Stimulated activated CD8-positive, alpha-beta memory T cell treated with anti-CD3 and anti-CD28 coated beads, Interleukin-4, amount 100 ng/mL, for 24 hours (primary cell): ENCODE measurements at places on chromosomes 1 and 21.

GRCh38 chr1:56908619-56909221 lies 54.1 kb downstream of the C8A start:
- no peak for DNase-seq

DNA sequence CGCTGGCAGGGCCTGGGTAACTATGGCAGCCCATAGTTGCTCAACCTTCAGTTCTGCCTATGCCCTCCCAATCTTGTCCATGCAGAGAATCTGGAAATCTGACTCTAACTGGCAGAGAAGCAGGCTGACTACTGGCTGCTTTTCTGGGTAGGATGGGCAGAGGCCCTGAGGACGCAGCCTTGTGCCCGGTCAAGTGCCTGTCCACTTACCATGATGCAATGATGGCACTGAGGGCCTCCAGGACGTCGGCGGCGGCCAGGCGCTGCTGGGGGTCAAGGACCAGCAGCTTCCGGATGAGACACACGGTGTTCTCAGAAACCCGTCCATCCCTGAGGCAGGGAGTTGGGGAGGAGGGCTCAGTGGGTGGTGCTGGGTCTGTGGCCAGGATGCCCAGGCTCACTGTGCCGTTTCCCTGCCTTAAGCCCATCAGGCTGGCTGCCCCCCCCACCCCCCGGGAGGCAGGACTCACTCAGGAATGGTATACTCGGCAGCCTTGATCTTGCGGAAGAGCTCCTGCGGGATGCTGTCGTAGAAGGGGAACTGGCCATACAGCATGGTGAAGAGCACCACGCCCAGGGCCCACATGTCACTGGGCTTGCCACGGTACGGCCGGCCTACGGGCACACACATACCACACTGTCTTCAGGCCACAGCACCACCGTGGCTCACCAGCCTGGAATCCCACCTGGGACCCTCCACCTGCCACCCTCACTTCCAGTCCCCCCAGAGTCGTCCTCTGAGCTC lies 20.4 kb upstream of the EVA1B start:
- DNase-seq: no peak

GRCh38 chr1:241551759-241552638 lies 19.8 kb downstream of the KMO start:
- no peak for DNase-seq

GRCh38 chr1:207893737-207894582 lies 17.0 kb downstream of the CD34 start:
- DNase-seq: no peak

DNA sequence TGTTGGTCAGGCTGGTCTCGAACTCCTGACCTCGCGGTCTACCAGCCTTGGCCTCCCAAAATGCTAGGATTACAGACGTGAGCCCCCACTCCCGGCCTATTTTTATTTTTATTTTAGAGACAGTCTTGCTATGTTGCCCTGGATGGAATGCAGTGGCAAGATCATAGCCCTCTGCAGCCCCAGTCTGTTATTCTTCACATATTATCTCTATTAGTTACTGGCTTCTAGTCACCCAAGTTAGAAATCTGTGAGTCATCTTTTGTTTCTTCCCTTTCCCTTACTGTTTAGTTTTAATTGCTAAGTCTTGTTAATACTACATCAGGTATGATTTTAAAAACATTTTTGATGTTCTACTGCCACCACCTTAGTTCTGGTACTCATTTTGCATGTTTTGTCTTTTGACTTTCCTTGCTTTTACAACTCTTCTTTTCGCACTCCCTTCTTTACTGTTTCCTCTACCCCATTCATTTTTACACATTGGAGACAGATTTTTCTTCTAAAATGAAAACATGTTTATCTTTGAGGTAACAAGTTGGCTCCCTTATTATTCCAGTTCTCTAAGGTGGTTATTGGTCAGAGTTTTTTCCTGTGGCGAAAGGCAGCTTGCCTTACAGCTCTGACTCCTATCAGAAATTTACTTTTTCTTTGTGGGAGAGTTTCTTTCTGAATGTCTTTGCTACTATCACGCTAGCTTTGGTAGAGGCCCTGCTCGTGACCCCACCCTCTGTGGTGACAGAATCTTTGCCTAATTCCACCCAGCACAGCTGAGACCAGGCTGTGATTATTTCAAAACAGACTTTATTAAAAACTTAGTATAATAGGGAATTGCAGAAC lies 19.5 kb downstream of the ZMYM4 start:
- DNase-seq: no peak

GRCh38 chr21:38259665-38260064 lies 2.9 kb downstream of the KCNJ15 start:
- no peak for DNase-seq

GRCh38 chr1:168170564-168171508 lies 7.9 kb upstream of the TIPRL start:
- no peak for DNase-seq

- DNase-seq: no peak
Measured at GRCh38 chr21:42553435-42553834, 39.8 kb downstream of the SLC37A1 start.

GRCh38 chr21:24197923-24198322 lies 1409.4 kb downstream of the MRPL39 start:
- no peak for DNase-seq

DNA sequence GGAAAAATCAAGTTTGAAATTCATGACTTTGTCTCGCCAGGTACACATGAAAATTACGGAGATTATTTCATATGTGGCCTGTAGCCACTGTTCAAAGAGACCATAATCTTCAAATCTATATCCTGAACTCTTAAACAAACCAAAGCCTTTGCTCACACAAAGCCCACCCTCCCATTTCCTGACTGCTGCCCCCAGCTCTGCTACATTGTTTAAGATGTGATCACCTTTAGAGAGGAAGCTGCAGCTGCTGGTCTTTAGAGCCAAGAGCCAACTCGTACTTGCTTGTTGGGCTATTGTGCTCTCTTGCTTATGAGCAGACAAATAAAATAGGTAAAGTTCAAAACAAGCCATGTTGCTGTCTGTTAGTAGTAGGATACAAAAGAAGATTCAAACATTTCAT lies 71.9 kb downstream of the DTL start:
- DNase-seq: no peak
